ENCODE measurements at places on chromosomes 4 and X.

DNA sequence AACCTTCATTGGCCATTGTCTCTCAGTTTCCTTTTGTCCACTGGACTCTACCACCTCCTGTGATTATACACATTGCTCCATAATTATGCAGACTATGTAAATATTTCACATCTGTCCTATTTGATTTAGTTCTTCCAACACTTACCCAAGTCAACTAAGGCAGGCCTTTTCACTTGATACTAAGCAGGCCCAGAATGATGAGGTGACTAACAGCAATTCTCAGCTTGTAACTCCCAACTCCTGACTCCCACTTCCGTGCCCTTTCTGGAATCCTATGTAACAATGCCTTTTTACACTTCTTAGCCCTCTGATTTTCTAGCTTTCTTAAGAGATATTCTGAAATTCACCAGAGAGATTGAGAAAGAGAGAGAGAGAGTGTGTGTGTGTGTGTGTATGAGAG lies 6.6 kb downstream of the PAK3 start:
- DNase-seq = no peak

DNA sequence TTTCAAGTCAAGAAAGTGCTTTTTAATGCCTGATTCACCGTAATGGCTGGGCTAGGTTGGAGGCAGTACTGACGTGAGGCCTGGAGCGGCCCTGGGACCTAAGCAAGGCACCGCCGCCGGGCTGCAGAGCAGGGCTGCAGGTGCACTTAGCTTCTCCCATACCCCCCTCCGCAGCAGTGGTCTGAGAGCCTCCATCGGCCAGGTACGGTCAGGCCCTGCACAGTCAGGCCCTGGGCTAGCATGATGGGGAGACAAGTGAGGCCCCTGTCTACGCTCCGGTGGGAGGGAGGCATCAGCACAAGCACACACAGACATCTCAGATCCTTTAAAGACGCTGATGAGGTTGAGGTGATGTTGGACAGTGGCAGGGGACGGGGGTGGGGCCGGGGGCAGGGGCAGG lies 4.7 kb downstream of the MAEA start:
- DNase-seq = no peak

DNA sequence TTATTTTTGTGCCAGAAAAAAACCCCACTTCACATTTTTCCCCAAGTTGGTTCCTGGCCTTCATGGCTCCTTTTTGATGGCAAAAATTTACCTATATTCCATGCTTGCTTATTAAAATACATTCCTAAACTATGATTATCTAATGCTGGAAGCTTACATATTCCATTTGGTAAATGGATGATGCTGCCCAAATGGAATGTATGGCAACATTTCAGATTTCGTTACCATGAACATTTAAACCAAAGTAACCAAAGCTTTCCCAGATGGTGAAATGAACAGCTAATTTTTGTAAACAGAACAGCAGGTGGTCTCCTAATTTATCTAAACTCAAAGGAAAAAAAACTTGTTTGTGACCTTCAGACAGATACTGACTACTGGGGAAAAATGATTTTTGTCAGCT lies 110.8 kb upstream of the TEX13A start:
- no peak for DNase-seq

DNA sequence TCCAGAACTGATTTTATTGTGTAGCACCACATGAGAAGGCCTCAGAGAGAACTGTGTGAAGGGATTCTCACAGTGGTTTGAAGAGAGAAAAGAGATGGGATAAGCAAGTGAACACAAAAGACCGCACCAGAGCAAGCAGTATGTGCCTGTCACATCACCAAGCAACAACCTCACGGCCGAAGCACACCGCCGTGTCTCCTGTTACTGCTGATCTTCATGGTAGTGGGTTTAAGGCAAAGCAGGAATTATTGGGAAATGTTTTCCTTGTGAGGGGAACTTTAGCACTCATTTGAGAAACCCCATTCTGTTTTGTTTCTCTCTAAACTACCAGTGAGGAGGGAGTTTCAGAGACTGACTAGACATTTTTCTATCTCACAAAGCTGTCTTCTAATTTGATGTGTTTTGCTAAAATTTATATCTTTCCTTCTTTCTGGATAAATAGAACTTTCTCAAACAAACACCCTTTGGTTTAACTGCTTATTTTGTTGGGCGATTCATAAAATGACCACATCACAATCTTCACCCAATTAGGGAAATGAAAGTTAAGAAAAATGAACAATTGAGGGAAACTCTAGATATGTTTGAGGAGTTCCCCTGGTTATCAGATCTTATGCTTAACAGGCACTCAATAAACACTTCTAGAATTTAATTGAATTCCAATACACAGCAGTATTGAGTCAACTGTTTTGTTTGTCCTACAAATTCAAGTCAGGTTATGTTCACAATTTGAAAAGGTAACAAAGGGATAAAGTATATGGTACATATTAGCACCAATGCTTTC lies 16.5 kb downstream of the SH3KBP1 start:
- DNase-seq = no peak

GRCh38 chr4:169439244-169439643 lies 168.5 kb upstream of the SH3RF1 start:
- DNase-seq = no peak

- peak; percentile 74 for DNase-seq
Measured at GRCh38 chr4:1055721-1056590, 44.5 kb downstream of the FGFRL1 start.

GRCh38 chrX:72031634-72032033 lies 100.1 kb downstream of the RTL5 start:
- no peak for DNase-seq

- no peak for DNase-seq
Measured at GRCh38 chrX:40003428-40004245, 94.1 kb downstream of the BCOR start.

GRCh38 chrX:96182366-96182765 lies 502.3 kb upstream of the DIAPH2 start:
- DNase-seq = no peak

GRCh38 chr4:94826206-94826605 lies 68.5 kb downstream of the BMPR1B start:
- no peak for DNase-seq

GRCh38 chrX:63503541-63503940 lies 152.4 kb upstream of the SPIN4 start:
- no peak for DNase-seq

DNA sequence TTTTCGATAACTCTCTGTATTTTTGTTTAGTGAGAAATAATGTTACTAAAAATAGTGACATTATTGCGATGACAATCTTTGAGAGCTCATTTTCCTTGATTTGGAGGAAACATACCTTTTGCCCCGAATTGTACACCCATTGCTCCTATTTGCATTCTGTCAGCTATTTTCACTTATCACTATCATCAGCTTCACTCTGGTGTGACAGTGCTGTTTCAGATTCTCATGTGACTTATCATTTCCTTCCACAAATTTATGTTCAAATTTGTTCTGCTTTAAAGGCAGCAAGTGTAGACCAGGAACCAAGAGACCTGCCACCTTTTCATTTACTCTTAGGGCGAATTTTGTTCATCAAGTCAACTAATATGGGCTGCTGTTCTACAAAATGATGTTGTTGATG lies 179.4 kb downstream of the RBM46 start:
- no peak for DNase-seq

DNA sequence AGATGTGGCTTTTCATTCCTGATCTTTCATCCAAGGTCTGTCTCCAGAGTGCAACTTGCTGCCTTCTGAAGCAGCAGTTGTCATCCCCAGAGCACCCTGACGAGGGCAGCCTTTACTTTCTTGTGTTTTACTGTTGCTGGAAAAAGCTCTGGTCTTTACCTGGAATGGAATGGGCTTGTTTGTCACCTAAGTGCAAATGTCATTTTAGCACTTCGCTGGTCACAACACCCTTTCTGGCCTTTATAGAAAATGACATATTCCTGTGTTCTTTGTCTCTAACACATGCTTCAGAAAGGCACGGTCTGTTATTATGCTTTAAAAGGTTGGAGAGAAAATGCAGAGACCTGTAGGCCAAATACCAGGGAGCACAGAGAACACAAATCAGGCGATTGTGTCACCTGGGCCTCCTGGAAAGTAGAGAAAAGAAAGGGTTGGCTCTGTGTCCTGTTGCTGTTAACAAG lies 332.7 kb upstream of the IGFBP7 start:
- no peak for DNase-seq

DNA sequence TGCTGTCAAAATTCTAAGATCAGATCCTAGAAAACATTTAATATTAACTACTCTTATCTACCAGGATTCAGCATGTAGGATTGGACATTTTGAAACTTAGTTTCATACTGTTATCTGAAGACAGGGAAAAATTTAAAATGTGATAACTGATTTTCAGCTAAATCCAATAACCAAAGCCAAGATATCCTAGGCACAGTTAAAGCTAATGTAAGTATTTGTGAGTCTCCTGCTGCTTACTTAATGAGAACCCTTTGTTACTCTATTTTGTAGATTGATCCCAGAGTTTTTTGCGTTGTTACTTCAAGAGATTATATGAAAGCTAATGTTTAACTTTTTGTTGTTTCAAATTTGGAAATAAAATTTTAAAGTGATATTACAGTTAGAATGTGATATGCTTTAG lies 2.0 kb downstream of the CPE start:
- no peak for DNase-seq

GRCh38 chrX:50407976-50408375 lies 62.6 kb downstream of the DGKK start:
- DNase-seq = no peak

- no peak for DNase-seq
Measured at GRCh38 chr4:23166919-23167318, 474.2 kb downstream of the GBA3 start.

- DNase-seq = peak; percentile 64
Measured at GRCh38 chrX:12946838-12947544, 27.9 kb upstream of the TMSB4X start.

GRCh38 chrX:78456909-78457308 lies 129.5 kb upstream of the CYSLTR1 start:
- no peak for DNase-seq

DNA sequence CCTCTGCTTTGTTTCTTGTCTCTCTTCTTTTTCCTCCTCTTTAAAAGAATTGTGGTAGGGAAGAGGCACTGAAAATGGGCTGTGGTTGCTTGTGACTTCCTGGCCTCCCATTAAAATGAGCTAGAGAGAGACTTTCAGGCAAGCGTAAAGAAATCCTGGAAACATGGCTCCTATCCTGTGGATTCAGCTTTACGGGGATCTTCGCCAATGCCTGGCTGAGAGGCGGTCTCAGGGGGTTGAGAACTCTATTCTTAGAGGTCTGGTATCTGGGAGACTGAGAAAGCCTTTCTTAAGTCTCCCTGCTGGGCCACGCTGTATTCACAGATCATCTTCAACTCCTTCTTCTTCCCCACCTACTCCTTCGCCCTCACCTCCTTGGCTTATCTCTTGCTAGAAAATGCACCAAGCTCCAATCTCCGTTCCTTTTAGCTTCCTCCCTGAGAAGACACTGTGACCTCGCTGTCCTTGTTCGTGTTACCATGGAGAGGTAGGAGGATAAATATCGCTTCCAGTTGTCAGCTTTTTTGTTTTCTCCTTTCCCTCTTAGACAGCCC lies 542 bp upstream of the KLF8 start:
- no peak for DNase-seq

DNA sequence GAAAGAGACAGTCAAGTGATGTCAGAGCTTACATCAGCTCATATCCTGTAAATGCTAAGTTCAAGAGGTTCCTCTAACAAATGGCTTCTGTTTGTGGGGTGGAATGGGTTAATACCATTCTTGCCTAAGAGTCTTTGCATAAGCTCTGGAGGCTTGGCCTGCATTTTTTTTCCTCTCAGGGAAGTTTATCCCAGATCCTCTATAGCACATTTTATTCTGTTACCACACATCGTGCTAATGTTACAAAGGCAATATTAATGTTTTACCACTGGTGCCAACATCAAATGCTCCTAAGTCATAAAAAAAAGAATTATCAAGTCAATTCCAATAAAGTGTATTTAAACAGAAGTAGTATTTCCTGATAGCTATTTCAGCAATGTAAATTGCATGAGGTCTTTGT lies 2.9 kb upstream of the ADH6 start:
- DNase-seq = no peak

GRCh38 chr4:89674876-89675459 lies 162.0 kb downstream of the SNCA start:
- DNase-seq = no peak

DNA sequence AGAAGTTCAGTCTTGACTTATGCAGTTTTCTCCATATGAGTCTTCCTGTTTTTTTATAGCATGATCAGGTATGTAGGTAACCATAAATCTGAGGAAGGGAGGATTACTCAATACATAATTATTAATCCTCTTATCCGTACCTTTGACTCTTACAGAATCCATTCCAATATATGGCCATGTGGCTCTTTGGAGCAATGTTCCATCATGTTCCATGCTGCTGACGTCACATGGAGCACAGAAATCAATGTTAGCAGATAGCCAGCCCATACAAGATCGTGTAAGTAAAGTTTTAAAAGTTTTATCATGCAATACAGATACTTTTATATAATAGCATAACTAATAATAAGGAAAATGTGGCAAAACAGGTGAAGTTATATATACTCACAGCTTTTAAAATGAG lies 19.6 kb downstream of the IL15 start:
- no peak for DNase-seq

- no peak for DNase-seq
Measured at GRCh38 chr4:99968330-99968729, 18.3 kb upstream of the H2AZ1 start.

GRCh38 chr4:120000591-120001296 lies 65.9 kb downstream of the MAD2L1 start:
- DNase-seq = no peak

- DNase-seq = no peak
Measured at GRCh38 chr4:42904986-42905385, 12.5 kb downstream of the GRXCR1 start.

- DNase-seq = no peak
Measured at GRCh38 chrX:132411310-132411977, 77.4 kb downstream of the MBNL3 start.

DNA sequence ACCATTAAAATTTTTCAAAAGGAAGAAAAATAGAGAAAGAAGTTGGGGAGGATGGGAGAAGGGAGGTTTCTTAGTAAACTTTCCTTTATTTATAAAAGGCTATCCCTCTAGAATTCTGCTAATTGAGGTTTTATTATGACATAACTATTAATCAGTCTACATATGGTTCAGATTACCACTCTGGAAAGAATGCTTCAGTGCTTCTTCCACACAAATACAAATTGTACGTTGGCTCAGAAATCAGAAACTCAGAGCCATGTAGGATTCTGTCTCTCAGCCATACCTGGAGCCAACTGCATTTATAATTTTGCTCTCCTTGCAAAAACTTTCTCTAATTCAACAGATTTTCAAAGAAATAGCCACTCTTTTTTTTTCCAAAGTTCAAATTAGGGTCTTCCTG lies 37.1 kb downstream of the SRPX start:
- DNase-seq = no peak

DNA sequence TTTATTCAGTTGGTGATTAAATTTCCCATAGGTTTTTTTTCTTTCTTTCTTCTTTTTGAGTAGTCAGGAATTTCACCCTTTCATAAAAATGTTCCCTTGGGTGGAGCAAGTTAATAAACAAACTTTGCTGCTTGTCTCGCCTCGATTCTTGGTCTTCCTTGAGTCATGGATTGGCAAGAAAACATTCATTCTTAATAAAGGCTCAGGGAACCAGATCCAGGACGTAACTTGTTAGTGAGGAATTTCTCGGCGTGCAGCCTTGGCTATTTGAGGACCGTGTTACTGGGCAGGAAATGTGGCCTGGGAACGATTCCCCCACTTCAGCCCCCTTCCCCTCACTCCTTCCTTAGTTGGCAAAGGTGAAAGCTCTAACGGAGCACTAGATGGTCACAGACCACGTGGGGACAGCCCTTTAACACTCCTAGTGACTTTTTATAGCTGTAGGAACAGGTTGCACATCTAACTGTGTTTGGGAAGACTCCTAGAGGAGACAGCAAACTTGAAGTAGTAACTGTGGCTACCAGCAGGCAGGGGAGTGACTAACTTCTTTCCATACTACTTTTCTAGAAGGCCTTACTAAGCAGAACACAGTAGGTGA lies 106.8 kb downstream of the UCHL1 start:
- DNase-seq = no peak

All from activated CD8-positive, alpha-beta memory T cell treated with anti-CD3 and anti-CD28 coated beads for 4 hours (primary cell).